IPS-NIHi11 (cell line): ENCODE measurements at places on chromosomes 7 and 10.

DNA sequence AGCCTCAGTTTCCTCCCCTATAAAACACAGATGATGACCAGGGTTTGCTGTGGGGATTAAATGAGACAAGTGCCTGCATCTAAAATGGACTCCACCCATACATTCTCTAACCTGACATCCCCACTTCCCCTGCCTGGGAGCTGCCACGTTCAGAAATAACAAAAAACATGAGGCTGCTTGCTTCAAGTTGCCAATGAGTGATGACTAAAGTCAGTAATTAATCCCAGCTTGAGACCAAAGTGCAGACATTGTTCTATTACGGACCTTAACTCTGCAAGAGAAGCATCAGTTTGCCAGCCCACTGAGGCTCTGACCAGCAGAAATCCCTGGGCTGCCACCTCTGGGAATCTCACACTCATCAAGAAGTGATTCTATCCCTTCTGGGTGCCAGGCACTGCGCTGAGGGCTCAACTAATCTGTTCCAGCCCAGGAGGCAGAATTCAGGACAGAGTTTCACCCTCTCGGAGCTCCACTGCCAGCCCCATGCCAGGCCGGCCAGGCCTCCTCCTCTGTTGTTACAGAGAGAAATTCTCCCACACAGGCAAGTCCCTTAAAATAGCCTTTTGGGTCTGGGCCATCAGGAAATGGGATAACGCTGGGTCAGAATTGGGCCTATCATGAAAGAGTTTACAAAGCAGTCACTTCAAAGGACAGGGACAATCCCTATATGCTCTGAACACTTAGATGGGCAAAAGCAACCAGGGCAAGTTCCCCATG, 11.4 kb downstream of the SH3PXD2A start:
- no peak for DNase-seq

GRCh38 chr7:1054438-1054837, 10.1 kb downstream of the GPR146 start:
- no peak for DNase-seq

- peak; percentile 47 for DNase-seq
Measured at GRCh38 chr10:75294518-75294865, 58.7 kb upstream of the COMTD1 start.

- DNase-seq, result no peak
Measured at GRCh38 chr10:6146013-6146785, 56.5 kb upstream of the PFKFB3 start.

DNA sequence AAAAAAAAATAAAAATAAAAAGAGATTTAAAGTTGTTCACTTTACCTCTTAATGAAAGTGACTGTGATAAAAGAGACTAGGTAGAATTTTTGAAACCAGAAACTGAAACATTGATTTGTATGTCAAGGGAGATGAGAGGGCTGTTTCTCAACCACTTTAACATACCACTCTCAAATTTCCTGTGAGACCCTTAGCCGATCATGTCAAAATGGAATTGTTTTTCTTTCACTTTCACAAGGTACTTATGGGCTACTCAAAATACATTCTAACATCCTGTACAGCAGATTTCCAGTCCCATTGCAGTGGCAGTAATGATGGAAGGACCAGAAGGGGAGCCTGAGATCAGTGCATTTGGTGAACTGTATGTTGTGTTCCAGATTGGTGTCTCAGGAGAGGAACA, 261.2 kb downstream of the PPP1R3A start:
- no peak for DNase-seq

DNA sequence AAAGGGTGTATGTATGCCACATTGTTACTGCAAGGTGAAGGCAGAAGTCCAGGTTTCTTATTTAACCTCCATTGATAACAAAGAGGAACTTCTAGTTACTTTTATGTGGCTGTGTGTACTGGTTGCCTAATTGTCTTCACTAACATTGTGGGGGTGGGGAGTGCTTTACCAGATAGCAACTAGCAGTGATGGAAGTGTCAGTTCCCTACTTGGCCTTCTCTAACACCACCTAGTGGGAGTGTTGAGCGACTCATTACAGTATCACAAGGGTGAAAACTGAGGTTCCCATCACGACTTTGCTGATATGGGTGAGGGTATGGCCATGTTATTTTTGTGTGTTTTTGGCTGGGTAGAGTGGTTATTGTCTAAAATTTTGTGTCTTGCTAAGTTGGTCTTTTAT, 274.4 kb downstream of the THSD7A start:
- DNase-seq, result peak; percentile 70

DNA sequence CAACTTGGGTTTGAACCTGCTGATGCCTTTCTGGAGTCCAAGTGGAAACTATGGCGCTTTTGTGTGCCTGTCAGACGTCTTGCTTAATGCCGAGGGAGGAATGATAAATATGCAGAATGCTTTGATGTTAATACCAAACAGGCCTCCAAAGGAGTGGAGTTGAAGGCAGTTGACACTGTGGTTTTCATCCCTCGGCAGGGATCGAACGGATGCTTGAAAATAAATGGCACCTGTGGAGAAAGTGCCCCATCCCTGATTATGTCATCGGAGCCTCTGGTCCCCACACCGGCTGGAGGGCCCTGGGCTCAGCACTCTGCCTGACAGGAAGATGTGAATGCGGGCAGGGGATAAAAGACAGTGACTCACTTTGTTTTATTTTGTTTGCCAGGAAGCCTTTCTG, 148.7 kb upstream of the GPR26 start:
- DNase-seq, result no peak
